Breast epithelium (tissue), 4 donors: ENCODE measurements at places on chromosomes 7 and 10. TPM values are rescaled to one million over a fixed set of nuclear protein-coding genes. Genes with fewer than 3 reads are reported as not detected.

RBP3 gene
- not detected for total RNA-seq

CCL24 gene
- not detected for total RNA-seq

HTR5A gene
- total RNA-seq: not detected

AKR1C3 gene
- total RNA-seq: 110 TPM
